Activated naive CD4-positive, alpha-beta T cell treated with Interleukin-2 at 50 U/mL for 16 hours (primary cell): ENCODE measurements at places on chromosomes 7 and 10.

DNA sequence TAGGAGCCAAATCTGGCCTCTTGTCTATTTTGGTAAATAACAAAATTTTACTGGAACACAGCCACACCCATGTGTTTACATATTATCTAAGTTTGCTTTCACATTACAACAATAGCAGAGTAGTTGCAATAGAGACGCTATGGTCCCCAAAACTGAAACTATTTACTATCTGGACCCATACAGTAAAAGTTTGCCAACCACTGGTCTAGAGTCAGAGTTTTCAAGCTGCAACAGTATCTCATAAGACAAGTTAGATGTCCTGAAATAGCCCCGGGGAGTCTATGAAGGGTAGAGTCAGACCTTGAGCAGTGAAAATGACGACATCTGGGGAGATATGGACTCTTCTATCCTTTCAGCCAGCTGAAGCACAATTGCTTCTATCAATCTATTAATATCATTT, 74.2 kb downstream of the CTNNA3 start:
- no peak for DNase-seq

DNA sequence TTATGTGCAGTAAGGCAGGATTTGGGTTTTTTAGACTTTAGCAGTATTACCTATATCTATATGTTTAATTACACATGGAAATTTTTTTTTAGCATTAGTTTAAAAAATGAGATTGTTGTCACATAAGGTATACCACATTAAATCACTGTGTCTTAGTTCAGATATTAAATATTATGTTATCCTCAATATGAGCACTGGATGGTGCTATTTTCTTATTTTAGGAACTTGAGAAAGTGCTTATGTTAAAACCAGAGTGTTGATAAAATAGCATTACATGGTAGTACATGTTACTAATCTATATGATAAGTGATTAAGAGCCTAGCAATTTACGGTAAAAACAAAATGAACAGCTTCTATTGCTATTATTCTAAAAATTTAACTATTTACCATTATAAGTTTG, 28.8 kb downstream of the MIOS start:
- DNase-seq, result no peak

DNA sequence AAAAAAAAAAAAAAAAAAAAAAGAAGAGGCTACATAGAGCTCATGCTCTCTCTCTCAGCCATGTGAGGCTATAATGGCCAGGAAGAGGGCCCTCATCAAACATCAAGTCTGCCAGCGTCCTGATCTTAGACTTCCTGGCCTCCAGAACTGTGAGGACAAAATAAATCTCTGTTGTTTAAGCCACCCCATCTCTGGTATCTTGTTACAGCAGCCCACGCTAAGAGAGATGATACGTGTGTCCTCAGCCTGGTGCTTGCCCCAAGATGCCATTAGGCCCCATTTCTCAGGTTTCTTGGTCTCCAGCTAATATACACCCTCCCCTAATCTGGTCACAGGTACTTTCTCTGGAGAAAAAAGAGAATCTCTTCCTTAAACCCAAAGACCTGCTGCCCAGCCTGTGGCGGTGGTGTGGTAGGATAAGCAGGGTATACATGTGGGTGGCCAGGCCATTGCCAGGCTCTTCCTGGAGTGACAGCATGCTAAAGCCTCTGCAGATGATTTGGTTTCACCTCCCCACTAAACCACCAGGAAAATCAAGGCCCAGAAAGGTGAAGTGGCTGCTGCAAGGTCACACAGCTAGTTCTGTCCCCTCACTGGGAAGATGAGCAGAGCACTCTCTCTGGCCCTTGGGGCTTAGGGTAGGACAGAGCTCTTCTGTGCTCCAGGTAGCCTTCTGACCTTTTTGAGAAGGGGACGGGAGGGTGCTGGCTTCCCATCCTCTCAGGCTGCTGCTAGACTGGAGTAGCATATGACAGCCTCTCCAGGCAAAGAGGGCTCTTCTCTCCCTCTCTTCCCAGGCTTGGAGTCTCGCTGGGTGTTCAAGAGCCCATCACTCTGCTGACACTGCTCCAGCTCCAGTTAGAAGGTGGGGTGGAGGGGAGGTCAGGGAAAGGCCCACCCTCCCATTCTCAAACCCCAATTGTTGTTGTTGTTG, 5.2 kb downstream of the SPOCK2 start:
- no peak for DNase-seq

GRCh38 chr10:76021398-76021797, 590.0 kb downstream of the LRMDA start:
- no peak for DNase-seq

DNA sequence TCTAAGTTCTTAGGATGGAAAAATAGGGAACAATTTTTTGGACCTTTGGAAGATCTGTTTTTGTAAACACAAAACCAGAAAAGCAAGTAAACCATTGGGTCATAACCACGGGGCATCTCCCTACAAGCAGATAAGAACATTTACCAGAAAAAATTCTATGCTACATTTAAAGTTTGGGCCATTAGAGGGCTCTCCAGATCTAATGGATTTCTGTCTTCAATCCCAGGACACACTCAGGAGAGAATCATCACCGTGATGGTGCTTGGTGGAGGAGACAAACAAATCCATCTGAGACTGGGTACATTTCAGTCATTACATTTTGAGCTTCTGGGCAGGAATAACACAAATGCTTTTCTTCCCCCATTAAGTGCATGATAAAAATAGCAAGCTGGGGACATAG, 178.4 kb upstream of the TARP start:
- no peak for DNase-seq

DNA sequence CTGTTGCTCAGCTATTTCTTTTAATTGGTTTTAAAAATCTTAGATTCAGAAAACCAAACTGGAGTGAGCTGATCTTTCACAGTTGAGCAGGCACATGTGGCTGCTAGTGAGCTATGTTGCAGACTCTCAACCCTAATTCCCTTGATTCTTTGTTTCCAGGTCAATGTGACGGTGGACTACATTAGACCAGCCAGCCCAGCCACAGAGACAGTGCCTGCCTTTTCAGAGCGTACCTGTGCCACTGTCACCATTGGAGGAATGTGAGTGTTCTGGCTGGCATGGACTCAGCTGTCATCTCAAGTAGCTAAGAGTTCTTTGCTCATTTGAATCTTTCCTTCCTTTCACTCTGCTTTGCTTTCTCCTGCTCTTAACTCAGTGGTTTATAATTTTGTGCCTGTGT, 187.1 kb downstream of the LRRC4 start:
- no peak for DNase-seq

- no peak for DNase-seq
Measured at GRCh38 chr10:44920252-44920651, 9.1 kb downstream of the TMEM72 start.

GRCh38 chr10:97267671-97268070, 24.8 kb downstream of the ARHGAP19 start:
- no peak for DNase-seq

- no peak for DNase-seq
Measured at GRCh38 chr10:6292741-6293151, 90.0 kb downstream of the PFKFB3 start.

DNA sequence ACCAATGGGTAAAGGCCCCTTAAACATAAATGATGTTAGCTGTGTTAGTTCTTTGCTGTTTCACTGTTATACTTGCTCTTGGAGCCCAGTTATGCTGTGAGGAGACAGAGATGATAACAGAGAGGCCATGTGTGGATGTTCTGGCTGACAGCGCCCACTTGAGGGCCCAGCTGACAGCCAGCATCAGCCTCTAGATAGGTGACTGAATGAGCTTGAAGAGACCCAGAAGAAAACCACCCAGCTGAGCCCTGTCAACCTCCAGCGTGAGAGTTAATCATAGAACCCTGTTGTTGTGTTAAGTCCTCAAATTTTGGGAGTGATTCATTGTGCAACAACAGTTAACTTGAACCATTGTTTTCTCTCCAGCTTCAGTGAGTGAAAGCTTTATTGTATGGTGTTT, 91.7 kb downstream of the GLRX3 start:
- DNase-seq, result no peak

DNA sequence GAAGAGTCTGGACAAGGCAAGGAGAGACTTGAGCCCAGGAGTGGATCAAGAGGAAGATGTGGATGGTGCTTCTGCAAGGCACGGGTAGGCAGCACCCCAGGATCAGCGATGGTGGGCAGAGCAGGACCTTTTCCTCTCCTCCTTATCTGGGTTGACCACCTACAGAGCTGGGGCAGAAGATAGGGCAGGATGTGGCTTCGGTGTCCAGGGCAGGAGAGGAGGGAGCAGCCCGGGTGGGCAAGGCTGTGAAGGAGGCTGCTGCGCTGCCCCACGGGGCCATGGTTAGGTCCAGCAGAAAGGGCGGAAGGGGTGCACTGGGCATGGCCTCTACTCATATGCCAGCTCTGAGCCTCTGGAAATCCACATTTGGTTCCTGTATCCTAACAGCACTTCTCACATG, 20.0 kb upstream of the PARP12 start:
- no peak for DNase-seq
